ENCODE measurements at places on chromosomes 7 and 10.

- no peak for DNase-seq
Observed at GRCh38 chr7:94567396-94567795, 57.8 kb downstream of the CASD1 start.

- no peak for DNase-seq
Observed at GRCh38 chr10:48417374-48417773, 110.9 kb downstream of the MAPK8 start.

- no peak for DNase-seq
Observed at GRCh38 chr7:6477318-6477660, 29.5 kb upstream of the DAGLB start.

- DNase-seq = no peak
Observed at GRCh38 chr10:3882855-3883254, 97.8 kb upstream of the KLF6 start.

DNA sequence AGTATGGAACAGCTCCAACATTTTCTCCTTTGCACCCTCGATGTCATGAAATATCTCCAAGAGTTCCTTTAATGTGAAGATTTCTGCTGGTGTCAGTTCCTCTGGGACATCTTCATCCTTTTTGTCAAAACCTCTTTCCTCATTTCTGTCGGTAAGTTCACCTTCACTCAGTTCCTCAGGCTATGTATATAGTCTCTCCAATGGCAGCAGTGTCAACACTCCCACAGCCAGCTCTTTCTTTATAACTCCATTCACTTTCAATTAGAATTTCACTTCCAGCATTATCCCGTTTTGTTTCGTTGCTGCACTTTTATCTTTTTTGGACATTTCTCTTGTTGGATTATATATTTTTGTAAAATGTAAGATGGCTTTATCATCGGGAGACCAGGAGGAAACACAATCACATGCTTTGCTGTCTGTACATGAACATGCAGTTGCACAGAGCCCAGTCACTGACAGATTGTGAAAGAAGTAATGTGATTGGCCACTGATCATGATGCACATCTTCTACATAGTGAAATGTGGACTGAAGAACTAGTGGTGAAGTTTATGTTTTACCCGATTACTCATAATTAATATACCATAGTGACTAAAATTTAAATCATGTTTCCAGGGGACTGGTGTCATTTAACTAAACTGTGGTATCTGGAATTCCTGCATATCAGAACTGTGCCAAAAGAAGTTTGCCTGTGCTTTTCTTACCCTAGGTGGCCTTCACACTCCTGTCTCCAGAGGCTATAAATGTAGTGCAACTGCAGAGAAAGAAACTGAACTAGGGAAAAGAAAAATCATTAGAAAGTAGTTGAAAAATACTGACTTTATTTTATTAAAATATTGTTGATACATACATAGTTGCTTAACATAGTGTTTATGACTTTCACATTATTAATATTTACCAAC is 289.6 kb downstream of the PPP1R3A start:
- DNase-seq = no peak

- peak; percentile 72 for DNase-seq
Observed at GRCh38 chr7:148698397-148699023, at the start of gene CUL1. Gene CUL1 (plus strand): TSS chr7:148698903. CDS start chr7:148730123, 31,220 bp downstream.

GRCh38 chr7:157825325-157825724 is 488.5 kb downstream of the DNAJB6 start:
- DNase-seq = no peak

DNA sequence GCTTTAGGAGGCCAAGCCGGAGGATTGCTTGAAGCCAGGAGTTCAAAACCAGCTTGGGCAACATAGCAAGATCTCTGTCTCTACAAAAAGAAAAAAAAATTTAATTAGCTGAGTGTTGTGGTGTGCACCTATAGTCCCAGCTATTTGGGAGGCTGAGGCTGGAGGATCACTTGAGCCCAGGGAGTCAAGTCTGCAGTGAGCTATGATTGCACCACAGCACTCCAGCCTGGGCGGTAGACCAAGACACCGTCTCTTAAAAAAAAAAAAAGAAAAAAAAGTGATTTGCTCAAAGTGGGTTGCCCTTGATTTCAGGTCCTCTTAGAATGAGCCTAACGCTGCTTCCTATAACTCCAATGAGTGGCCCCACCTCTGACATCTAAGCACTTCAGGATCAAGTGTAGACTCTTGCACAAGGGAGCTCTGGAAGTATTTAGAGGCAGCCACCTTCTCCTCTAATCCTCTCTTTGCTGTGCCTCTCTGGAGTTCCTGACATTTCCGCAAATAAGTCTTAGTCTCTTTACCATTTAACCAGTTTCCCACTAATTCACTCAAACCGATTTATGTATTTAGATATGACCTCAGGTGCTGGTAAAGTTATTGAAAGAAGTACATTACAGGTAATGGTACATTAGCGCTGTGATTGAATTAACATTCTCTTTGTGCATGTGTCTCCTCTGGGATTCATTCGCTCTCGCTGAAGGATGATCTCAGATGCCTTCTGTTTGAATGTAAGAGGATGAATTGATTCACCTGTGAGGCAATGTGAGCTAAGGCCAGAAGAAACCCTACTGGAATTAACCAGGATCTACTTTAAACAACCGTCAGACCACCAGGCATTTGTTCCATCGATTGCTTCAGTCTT is 60.8 kb upstream of the CELF2 start:
- no peak for DNase-seq

GRCh38 chr7:42460148-42460547 is 223.1 kb upstream of the GLI3 start:
- no peak for DNase-seq

- no peak for DNase-seq
Observed at GRCh38 chr10:51524041-51524440, 175.4 kb downstream of the CSTF2T start.

- no peak for DNase-seq
Observed at GRCh38 chr10:4459531-4459930, 366.5 kb upstream of the AKR1E2 start.

DNA sequence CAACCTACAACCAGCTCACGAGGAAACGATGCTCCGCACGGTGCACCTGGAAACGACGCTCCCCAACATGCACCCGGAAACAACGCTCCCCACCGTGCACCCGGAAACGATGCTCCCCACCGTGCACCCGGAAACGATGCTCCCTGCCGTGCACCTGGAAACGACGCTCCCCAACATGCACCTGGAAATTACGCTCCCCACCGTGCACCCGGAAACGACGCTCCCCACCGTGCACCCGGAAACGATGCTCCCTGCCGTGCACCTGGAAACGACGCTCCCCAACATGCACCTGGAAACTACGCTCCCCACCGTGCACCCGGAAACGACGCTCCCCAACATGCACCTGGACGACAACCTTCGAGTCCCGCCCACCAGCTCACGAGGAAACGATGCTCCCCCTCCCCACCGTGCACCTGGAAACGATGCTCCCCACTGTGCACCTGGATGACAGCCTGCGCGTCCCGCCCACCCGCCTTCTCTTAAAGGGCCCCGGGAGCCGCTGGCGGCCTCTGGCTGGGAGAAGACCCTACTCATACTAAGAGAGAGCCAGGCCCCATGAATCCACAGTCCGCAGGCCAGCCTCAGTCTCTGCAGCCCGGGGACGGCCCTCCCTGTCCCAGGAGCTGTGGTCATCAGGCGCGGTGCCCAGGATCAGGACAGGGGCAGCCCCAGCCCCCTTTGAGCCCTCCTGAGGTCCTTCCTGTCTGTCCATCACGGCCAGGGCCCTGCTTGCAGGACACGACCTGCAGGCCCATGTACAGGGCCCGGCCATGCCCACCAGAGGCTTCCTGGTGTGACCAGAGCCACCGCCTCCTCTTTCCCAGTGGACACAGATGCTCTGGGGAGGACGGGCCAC is 98.3 kb downstream of the PDGFA start:
- peak; percentile 84 for DNase-seq

DNA sequence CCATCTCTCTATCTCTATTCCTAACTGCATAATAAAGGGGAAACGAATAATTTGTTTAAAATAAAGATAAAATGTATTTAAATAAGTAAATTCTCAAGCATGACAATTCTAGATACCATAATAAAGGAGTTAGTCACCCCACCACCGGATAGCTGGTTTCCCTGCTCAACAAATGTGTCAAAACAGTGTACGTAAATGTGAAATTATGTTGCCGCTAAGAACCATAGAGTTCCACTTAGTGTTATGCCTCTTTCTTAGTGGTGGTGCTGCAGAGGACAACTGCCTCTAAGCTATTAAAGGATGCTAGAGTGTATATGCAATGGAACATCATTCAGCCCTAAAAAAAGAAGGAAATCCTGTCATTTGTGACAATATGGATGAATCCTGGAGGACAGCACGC is 42.4 kb downstream of the SMKR1 start:
- DNase-seq = no peak

DNA sequence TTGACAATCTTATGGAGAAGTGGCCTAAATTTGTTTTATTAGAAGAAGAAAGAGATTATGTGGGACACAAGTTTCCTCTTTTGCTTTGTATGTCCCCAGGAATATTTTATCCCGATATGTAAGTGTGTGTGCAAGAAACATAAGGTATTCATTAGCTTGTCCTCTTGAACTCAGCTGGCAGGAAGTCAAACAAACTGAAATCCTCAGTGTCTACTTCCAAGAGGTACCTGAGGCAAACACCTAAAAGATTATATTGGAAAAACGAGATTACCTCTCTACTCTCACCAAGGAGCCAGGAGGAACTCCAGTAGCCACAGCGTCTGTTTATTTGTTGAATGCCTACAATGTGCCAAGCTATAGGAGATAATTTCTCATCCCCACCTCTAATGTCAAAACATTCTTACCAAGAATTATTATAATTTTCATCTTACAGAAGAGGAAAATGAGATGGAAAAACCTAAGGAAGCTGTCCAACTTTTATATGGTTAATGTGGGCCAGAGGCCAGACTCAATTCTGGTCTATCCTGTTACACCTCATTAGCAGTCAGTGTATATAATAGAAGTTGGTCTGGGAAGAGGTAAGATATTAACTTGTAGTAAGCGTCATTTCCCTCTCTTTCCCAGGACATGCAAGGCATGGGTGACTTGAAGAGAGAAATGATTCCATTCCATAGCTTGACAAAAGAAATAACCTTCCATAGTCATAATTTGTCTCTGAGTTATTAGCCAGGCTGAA is 692.7 kb downstream of the MAGI2 start:
- no peak for DNase-seq

DNA sequence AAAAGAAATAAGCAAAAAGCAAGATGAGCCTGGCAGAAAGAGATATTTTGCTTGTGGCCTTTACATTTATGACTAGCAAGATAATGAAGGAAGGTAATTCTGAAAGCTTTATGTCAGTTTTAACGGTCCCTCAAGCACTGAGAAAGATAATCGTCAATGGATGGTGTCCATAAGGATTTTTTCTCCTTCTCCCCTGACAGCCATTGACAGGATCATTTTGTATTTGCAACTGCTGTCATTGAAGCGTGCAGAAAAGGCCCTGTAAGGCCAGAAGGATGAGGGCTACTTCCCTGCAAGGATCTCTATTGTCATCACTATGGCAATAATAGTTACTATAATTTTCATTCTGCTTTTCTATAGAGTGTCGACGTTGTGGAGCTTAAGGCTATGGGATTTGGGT is 994 bp upstream of the LRGUK start:
- DNase-seq = no peak

- no peak for DNase-seq
Observed at GRCh38 chr7:98599886-98600285, 17.2 kb upstream of the NPTX2 start.

DNA sequence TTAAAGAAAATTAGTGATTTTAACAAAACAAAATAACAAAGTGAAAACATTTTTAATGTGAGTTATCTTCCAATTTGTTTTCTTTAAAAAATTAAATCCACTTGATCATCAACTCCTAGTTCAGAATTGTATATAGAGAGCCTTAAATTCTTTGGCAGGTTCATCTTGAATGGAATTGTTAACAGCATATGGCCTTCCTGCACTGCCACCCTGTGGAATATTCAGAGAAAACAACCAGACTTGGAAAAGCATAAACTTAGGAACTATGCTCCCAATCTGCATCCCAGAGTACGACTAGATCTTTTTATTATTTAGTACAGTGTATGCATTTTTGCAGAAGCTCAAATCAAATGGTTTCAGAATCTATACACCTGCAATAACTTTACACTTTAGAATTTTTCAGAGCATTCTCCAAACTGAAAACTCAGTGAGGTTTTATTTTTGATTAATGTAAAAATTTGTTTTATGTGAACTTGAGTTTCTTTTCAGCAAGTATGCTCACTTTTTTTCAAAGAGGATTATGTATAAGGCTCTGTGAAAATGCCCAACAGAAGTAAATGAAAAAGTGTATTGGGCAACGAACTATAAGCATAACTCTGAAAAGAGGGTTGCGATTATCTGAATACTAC is 44.9 kb upstream of the ANK3 start:
- DNase-seq = no peak

- DNase-seq = no peak
Observed at GRCh38 chr7:77413128-77413527, 3.0 kb downstream of the GSAP start.

- no peak for DNase-seq
Observed at GRCh38 chr10:35961501-35961900, 319.4 kb upstream of the FZD8 start.

GRCh38 chr7:155191901-155192478 is 105.7 kb upstream of the INSIG1 start:
- DNase-seq = no peak

DNA sequence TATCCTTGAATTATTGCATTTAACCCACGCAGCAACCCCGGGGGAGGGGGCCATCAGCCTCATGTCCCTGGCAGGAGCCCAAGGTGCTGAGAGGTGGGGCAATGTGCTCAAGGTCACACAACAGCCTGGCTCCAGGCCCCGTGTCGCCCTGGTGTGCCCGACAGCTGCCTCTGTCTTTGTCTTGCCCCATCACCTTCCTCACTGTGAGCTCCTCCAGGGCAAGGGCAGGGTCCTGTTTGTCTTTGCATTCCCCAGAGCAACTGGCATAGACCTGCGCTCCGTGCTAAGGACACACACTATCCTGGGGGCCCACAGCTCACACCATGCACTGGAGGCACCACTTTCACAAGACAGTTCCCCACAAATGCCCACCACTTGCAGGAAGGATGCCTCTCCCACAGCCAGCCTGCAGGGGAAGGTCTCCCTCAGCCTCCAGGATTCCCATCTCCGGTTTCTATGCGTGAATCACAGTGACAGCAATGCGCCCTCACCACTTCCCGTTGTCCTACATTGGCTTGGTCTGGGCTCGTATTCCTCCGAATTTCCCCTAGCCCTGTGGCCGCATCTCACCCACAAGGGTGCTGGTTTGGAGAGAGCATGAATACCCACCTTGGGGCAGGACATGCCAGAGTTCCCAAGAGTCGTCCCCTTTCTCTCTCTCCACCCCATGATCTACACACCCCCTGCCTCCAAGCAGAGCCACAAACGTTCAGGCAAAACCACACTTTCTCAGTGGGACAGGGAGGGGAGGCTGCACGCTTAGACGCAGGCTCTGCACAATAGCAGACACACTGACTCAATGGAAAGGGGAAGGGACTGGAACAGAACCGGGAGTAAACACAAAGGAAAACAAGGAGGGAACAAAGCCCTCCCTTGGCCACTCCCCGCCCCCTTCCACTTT is 10.3 kb downstream of the ITPRIP start:
- DNase-seq = no peak
